ENCODE measurements at places on chromosomes 12 and 14.

GRCh38 chr12:116558280-116559161 is 660 bp upstream of the MAP1LC3B2 start:
- DNase-seq: no peak

GRCh38 chr14:80315681-80316080 is 104.4 kb upstream of the DIO2 start:
- no peak for DNase-seq

GRCh38 chr12:92438641-92439419 is 264.0 kb upstream of the PLEKHG7 start:
- DNase-seq: no peak

DNA sequence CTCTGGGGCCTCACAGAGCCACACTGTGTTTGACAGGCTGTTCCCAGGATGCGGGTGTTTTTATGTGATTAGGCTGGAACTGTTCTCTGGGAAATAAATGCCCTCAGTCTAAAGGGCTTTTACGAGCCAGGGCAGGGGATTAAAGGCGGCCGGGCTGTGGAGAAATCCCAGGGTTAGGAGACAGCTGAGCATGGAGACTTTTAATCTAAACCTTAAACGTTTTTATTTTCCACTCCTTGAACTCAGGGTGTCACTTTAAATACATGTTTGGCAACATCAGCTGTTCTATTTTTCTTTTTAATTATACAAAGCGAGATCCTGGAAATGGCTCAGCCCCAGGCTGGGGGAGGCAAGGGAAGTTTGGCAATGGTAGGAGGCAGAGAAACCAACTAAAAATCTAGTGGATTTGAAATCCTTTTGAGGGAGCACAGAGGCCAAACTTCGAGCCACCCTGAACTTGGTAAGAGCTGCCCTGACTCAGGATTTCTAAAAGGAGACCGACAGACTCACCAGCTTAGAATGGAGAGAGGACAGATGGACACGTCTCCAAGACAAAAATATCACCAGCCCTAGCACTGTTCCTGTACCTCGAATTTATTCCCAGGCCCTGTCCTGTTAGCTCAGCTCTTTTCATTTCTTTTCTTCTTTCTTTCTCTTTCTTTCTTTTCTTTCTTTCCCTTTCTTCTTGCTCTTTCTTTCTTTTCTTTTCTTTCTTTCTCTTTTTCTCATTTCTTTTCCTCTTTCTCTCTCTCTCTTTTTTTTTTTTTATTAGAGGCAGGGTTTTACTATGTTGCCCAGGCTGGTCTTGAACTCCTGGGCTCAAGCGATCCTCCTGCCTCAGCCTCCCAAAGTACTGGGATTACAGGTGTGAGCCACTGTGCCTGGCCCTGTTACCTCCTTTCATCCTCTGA is 15.8 kb upstream of the ORAI1 start:
- DNase-seq: no peak

DNA sequence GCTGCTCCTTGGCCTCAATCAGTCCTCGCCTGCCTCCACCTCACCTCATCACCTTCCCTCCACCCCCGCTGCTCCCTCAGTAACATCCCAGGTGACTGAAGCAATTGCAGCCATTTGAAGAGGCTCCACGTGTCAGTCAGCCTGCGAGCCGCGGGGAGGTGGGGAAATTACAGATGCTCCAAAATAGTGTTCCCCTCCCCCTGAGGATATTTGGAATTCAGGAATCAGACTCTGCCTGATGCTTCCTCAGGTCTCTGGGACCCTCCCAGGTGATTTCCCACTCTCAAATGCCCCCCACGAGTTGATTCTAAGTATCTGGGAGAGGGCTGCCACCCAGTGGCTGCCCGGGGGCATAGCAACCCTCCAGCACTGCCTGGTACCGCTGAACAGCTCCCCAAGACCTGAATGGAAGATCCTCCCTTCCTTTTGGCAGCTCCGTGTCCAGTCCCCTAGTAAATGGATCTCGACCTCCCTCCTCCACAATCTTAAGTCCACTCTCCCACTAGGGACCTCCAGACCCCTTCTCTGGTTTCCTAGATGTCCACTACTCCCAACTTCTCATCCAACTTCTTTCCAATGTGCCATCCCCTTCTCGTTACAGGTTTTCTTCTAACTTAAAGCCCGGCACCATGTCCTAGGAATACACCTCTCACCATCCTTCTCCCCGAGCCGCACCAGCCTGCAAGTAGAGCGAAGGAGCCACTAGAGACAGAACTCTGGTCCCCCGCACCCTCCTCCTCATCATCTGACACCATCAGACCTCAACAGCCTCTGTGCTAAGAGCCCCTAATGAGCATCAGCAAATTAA is 1.4 kb upstream of the ASIC1 start:
- DNase-seq: peak; percentile 42

DNA sequence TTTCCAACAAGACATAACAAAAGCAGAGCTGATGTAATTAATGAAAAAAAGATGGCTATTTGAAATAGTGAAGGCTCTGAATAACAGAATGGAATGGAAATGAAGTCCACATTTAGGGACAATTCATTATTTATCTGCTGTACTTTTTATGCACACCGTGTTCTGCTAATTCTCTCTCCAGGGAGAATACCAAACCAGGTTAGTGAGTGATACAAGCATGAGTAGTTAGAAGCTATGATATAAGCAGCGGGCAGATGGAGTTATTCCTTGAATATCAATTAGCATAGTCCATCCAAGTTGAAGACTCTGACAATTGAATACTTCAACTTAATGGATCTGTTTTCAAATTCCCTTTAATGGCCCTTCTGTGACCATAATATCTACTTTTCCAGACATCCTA is 162.1 kb upstream of the TMTC2 start:
- no peak for DNase-seq

GRCh38 chr12:67558775-67559174 is 89.8 kb upstream of the DYRK2 start:
- DNase-seq: no peak

DNA sequence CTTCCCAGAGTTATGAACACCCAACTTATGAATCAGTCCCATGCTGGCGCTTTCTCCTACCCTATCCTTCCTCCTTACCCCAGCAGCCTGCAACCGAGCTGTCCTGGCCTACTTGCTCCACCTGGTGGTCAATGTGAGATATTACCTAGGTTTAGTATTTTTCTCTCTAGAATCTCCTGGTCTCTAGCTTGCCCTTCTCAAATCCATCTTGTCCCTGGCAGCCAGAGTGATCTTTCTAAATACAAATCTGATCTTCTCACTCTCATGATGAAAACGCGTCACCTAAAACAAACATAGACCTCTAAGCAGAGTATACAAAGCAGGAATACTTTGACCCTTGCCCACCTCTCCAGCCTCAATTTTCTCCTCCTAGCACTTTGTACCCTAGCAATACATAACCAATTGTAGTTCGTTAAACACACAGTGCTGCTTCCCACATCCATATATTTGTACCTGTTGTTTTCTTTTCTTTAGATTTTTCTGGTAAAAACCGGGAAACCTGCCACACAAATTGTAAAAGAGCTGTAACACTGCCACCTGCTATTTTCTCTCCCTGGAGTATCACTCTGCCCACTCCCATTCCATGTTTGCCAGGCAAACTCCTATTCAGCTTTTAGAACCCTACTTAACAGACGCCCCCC is 20.0 kb upstream of the TCP11L2 start:
- no peak for DNase-seq

GRCh38 chr12:63875703-63876102 is 31.2 kb downstream of the SRGAP1 start:
- no peak for DNase-seq

- no peak for DNase-seq
Observed at GRCh38 chr12:22206111-22206728, 128.3 kb downstream of the ST8SIA1 start.

DNA sequence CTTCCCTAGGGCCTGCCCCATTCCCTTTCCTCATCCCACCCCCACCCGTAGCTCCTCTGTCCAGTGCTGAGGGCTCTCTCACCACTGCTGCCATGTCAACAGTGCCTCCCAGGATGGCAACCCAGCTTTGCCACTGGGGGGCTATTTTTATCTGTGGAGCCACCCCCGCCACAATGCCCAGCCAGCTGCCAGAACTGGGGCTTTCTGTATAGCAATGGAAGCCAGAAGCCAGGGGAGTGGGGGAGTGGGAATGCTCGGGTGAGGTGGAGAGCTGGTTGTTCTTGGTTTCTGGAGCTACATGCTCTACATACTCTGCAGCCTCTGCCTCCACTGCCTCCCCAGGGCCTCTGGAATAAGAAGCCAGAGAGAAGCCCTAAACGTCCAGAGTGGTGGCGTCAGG is 8.9 kb downstream of the PDE1B start:
- DNase-seq: no peak

- no peak for DNase-seq
Observed at GRCh38 chr14:72856530-72857266, 37.2 kb downstream of the DPF3 start.

GRCh38 chr12:69639400-69640016 is 28.8 kb upstream of the LRRC10 start:
- DNase-seq: peak; percentile 30

DNA sequence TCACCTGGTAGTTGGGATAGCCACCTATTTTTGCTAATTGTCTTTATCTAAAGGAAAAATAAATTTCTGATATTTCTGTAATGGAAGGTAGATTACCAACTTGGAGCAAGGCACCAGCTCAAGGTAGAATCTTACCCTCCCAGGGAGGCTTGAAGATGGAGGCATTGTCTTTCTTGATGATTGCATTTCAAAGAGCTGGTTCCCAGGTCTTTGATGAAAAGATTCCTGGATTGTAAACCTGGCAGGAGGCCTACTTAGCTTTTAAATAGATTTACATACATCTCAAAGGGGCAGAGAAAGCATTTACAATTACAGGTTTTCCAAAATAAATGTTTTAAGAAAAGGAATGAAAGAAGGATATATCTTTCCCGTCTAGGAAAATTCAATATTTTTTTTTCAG is 729.2 kb downstream of the LRFN5 start:
- no peak for DNase-seq

GRCh38 chr12:111451232-111451631 is 45.5 kb downstream of the SH2B3 start:
- DNase-seq: no peak

DNA sequence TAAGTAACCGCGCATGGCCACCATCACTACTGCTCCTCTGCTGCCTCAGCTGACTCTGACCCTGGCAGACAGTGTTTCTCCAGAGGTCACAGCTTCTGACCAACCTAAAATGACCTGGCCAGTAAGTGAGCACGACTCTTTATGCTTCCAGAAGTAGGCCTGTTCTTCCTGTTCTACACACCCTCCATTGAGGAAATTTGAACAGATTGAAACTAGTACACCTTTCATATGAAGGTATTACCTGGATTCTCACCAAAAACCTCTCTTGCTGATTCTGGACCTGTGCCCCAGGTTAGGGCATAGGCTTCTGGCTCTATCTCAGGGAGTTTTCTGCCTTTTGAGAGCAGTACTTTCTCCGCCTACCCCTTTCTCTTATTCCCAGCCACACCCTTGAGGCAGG is 178.4 kb upstream of the FRMD6 start:
- no peak for DNase-seq

DNA sequence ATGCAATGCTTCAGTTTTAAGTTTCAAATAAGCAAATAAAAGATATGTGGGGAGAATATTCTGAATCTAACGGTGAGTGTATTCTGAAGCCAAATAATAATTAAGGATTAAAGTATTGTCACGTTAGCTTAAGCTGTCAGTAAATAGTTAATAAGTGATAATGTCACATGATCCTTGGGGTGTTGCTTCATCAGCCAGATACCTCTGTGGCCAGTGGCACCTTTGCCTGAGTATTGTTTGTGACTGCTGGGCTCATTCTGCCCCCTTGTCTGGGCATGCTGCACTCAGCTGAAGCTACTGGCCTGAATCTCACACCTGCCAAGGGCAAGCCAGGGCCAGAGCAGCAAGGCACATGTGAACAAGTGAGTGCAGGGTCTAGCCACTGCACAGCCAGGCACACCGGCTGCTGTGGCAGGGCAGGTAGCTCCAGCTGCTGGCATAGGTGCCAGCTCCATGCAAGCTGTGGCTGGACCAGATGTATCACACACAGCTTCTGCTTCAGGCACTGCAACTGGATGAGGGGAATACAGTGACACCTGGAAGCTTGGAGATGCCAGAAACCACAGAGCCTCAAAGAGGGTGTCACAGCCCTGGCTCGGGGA is 739.7 kb downstream of the SLC6A15 start:
- DNase-seq: no peak

DNA sequence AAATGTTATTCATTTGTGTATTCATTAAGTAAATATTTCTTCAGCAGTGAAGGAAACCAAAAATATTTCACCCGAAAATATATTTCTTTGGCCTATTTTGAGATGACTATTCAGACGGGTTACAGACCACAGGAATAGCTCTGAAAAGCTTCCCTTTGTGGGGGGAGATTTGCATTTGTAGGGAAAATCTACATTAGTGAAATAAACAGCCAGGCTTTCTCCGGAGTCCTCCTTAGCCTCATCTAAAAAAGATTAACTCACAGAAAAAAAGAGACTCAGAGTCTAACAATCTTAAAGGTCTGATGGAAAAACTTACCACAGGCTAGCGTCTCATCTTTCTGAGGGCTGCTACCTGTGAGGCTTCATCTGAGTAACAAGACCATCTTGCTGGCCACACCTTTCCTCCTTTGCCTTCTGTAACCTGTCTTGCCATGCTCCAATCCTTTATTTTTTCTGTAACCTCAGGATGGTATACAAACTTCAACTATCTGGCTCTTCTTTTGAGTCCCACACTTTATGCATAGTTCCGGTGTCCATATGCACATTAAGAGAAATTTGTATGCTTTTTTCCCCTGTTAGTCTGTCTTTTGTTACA is 100.7 kb downstream of the CNTN1 start:
- DNase-seq: no peak

GRCh38 chr12:30794020-30794419 is 39.3 kb upstream of the CAPRIN2 start:
- DNase-seq: no peak

DNA sequence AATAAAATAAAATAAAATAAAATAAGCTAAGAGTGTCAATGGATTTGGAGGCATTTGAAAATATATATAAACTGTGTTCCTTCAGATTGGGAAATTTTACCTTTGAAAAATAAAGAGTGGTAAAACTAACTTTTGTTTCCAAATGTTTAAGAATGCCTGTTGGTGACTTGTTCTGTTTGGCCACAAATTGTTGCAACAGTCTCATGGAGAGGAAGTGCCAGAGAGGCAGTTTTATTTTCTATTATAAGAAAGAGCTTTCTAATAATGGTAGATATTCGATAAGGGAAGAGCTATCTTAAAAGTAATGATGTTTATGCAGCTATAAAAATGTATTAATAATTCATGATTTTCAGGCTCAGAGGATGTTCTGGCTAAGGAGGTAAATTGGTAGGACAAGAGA is 68.8 kb upstream of the MDGA2 start:
- DNase-seq: no peak

GRCh38 chr12:122884860-122885259 is 11.1 kb downstream of the VPS37B start:
- no peak for DNase-seq

DNA sequence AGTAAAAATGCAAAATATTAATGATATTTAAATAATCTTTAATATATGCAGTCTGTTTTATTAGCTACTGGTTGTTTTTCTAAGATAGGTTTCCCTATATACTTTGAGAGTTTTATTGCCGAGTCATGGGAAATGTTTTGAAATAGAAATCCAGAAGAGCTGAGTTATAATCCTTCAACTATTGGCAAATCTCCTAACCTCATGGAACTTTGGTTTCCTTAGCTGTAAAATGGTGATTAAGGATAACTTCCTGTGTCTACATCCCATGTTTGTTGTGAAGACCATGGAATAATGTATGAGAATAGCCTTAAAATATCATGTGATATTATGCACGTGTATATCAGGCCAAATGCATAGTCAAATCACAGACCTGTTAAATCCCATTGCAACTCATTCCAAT is 51.0 kb downstream of the UNC79 start:
- no peak for DNase-seq
